ENCODE measurements at places on chromosomes 12 and 14. TPM values are rescaled to one million over a fixed set of nuclear protein-coding genes. Genes with fewer than 3 reads are reported as not detected.

Gene A2M
- total RNA-seq = not detected

Gene NFE2
- not detected for total RNA-seq

Gene LRP1-AS
- not detected for total RNA-seq

Gene TAS2R13
- 1.00 TPM for total RNA-seq

Gene RD3L
- not detected for total RNA-seq

Gene TTC6
- total RNA-seq = not detected

- no peak for DNase-seq
Observed at GRCh38 chr12:77076886-77077285, 11.5 kb upstream of the E2F7 start.

GRCh38 chr14:97143456-97143855 is 346.3 kb downstream of the VRK1 start:
- DNase-seq = no peak

- no peak for DNase-seq
Observed at GRCh38 chr12:52828591-52829021, 5.5 kb downstream of the KRT79 start.

DNA sequence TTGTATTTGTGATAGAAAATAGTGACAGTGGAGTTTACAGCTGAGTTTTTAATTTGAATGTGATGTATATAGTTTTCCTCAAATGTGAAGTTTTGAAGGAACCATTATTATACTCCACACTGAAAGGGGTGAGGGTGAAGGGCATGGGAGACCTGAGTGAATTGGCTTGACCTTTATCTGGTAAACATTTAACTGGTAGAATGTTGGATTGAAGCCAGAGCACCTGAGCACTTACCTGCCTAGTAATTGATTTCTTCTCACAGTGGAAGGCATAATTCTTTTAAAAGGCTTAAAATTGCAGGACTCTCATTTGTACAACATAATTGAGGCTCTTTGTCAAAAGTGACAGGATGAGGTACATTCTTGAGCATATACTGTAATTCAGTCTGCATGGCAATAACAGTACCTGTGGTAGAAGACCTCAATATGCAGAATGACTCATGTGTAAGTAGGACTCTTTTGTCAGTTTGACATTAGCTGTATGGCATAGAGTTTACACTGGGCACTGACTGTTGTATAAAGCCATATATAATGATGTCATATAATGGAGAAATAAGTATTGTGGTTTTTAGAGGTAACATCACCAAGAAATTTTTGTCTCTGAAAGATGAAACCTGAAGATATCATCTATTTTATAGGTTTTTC is 309.6 kb downstream of the TMTC2 start:
- DNase-seq = no peak

- no peak for DNase-seq
Observed at GRCh38 chr12:25017336-25017735, 68.4 kb upstream of the BCAT1 start.

GRCh38 chr12:90091809-90092208 is 383.2 kb upstream of the ATP2B1 start:
- no peak for DNase-seq

DNA sequence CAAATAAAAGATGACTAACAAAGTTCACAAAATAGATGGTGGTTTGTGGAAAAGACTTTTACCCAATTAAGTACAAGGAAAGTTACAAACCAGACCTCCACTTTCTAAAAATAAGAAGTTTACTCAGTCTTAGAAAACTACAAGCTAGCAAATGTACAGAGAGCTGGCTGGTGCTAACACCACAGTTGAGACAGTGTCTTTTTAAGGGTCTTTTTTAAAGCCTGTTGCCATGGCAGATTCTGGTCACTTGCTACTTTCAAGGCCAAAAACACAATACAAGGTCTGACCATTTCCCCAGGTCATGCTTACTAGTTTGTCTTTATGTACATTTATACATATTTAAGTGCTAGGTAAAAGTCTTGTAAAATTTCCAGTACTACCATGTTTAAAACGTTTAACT is 2.4 kb downstream of the BTG1 start:
- no peak for DNase-seq

All from activated B cell treated with CpG ODN at 0.5 μM for 24 hours (primary cell).